ENCODE measurements at places on chromosomes 5 and 9.

DNA sequence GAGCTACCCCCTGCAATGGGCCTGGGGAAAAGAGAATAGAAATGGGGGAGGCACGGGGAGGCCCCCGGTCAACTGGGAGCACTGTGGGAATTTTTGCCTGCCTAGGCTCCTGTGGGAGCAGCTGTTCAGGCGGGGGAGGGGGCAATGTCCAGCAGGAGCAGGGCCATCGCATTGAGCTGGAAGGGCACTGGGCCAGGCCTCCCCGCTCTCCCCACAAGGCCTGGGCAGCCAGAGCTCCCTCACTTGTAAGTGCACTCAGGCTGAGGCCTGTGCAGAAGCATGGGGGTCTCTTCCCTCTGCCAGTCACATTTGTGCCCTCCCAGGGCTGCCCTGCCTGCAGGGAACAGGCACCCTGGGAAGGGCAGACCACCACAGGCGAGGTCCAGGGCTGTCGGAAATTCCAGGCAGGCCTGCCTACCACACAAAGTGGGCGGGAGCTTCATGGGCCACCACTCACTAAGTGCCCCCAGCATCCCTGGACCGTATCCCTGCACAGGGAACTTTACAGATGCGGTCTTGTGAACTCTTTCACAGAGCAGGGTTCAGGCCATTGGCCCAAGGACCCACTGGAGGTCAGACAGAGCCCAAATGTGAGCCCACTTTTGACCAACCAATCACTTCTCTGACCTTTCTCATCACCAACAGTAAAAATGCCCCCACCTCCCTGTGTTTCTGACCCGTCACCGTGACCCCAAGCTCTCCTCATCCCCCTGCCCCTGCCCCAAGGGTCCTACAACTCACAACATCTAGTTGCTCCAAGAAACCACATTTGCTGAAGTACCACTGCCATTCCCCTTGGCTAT is 1.0 kb upstream of the CFAP157 start:
- no peak for DNase-seq

- no peak for DNase-seq
Observed at GRCh38 chr5:1124205-1125029, 12.6 kb upstream of the SLC12A7 start.

DNA sequence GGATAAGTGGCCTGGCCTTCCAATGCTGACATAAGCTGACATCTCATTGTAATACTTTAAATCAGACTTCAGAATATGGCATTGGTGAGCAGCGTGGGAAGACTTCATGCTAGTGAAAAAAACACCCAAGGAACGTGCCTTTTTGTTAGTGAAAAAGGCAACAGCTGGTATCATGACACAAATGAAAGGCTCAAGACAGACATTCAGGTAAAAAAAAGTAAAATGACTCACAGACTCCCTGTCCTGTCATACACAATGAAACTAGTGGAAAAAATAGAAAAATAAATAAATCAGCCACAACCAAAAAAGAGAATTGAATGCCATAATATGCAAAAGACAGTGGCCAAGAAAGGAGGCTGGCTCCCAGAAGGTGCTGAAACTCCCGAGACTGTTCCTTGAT is 24.4 kb upstream of the PPP1R2B start:
- DNase-seq, result no peak

DNA sequence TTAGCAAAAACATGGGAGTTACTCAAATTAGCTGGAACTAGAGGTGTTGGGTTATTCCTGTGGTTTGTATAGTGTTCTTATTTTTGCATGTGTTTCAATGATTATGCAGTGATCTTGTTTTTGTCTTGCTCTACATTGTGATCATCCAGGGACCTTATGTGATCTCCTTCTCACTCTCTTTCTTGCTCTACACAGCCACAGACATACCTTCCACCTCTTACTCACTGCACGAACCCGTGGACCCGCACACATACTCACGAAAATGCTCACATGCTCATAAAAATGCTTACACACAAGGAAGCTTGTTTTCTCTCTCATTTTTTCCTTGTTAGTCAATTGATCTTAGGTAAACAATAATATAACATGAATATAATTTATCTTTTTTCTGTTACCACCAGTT is 187.1 kb downstream of the KDM4C start:
- DNase-seq, result peak; percentile 61

DNA sequence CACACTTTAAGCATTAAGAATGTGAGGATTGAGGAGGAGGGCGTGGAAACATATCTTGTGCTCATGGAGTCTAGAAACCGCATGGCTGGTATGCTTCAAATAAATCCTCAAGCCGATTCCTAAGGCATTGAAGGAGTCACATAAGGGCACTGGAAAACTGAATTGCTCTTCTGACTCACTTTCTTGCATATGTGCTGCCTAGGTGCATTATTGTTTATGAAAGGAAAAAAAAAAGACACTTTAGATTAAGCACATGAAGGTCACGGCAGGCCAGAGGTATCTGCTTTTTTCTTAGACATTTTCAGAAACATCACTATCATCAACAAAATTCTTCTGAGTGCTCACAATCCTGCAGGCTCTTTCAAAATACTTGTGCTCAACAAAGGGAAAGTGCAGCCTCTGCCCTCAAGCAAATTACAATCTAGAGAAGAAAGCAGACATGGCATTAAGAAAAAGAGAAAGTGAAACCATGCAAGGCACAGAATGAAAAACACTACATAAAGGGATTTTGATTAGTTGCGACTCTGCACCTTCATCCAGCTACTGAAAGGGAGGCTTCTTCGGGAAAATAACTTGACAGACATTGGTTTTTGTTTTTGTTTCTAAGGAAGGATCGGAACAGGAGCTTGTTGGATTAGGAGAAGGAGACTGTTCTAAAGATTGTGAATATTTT is 2117.6 kb downstream of the MAT2B start:
- DNase-seq, result no peak

DNA sequence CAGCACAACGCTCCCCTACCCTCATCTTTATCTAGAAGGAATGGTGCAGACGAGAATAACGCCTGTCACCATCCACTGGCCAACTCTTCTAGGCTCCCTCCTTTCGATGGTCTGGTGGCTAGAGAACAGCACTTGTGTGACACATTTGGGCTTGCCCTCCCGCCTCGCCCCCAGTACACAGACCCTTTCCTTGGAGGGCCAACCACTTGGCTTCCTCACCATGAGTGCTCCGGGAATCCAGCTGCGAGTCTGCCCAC is 1.4 kb downstream of the GNAQ start:
- peak; percentile 76 for DNase-seq

GRCh38 chr9:20559231-20559890 is 62.9 kb downstream of the MLLT3 start:
- DNase-seq, result no peak

GRCh38 chr5:158837908-158838307 is 261.8 kb downstream of the EBF1 start:
- no peak for DNase-seq

DNA sequence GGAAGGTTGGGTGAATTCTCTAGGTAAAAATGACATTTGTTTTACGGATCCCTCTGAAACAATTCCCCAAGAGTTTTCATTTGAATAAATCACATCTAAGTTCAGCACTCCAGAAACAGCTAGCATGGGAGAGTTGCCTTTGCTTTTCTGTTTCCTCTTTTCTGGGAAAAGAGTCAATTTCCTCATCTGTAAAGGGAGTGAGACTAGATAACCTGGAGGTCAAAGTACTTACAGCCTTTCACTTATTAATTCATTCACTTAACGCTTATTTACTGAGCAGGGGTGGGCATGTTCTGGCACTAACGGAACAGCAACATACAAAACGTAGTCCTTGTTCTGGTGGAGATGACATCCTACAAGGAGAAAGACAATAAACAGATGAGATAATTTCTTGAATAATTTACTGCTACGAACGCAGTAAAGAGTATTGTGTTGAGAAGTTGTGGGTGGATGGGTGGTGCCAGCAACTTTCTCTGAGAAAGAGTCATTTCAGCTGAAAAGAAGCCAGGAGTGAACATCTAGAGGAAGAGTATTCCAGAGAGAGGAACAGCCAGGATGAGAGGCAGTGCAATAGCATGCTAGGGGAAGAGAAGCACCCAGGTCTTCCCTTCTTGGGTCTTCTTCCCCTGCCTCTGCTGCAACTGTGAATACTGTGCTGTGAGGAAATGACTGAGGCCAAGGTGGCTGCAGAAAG is 335.6 kb downstream of the ZSWIM6 start:
- DNase-seq, result no peak

DNA sequence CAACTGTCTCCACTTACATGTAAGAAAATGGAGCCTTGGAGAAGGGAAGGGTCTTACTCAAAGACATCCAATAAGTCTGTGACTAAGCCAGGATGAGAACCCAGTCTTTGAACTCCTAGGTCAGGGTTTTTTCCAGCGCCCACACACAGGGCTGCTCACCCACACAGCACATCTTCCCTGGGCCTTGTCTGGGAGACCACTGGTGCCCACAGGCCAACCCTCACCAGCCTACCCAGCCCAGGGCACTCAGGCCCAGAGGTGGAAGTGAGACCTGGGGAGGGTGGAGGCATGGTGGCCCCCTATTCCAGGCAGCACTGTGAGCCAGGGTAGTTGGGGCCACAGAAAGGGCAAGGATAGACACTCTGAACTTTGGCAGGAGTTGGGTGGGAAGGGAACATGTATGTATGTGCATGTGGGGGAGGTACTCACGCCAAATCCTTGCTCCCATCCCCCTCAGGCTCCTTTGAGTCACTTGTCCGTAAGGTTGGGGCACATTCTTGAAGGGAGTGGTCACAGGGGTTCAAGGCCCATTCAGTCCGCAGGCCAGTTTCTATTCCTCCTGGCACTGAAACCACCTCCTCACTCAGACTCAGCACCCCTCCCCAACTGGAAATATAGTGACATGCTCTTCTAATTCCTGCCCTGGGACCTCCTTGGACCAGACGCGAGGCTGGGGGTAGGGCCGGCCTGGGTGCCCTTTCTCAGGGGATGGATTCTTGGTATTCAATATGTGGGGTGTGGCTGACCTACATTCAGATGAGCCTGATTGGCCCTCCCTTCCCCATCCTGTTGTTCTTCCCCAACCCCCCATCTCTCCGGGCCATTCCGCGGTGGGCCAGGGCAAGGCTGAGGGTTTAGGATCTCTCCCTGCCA is 2.9 kb upstream of the SLC4A9 start:
- DNase-seq, result no peak

GRCh38 chr5:55051357-55051756 is 27.3 kb downstream of the GZMK start:
- no peak for DNase-seq

GRCh38 chr5:157362982-157363381 is 97.0 kb upstream of the NIPAL4 start:
- no peak for DNase-seq

GRCh38 chr5:92678640-92679039 is 902.4 kb downstream of the NR2F1-AS1 start:
- peak; percentile 55 for DNase-seq

DNA sequence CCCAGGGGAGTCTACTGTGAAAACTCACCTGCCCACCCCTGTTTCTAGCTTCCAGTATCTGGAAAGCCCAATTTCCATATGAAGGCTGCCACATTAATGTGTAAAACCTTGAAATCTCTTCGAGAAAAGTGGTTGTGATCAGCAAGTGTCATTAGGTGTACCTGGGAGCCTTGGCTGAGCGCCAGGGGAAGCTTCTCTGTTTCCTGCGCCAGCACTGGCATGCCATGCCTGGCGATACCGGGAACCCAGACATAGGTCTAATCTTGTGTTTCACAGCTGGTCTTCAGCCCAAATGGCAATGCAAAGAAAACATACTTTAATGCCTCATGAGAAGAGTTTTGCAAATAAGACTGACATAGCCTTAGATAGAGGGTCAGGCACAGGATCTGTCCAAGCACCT is 101.6 kb downstream of the TENT4A start:
- DNase-seq, result no peak

DNA sequence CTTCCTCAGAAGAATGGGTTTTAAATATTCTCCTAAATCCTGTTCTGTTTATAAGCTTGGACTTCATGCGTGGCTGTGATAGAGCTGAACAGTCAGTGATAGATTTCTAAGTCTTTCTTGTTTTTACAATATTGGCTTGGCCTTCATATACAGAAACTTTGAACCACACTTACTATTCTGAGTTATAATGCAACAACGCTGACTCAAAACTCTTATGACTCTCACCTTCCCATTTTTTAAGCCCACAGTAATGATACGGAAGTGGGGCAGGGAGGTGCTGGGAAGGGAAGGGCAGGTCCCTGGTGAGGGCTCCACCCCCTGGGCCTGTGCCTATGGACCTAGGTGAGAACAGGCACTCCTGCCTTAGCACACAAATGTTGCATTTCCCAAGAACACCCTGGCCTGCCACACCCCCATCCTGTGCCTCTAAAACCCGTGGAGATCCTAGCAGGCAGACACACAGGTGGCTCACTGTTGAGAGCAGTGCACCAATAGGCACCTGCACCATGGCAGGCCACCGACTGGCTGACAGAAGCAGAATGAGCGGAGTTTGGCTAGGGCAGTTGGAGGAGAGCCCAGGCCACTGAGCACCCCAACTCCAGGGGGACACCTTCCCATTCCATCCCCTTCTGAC is 376.7 kb downstream of the GABRG2 start:
- DNase-seq, result no peak

DNA sequence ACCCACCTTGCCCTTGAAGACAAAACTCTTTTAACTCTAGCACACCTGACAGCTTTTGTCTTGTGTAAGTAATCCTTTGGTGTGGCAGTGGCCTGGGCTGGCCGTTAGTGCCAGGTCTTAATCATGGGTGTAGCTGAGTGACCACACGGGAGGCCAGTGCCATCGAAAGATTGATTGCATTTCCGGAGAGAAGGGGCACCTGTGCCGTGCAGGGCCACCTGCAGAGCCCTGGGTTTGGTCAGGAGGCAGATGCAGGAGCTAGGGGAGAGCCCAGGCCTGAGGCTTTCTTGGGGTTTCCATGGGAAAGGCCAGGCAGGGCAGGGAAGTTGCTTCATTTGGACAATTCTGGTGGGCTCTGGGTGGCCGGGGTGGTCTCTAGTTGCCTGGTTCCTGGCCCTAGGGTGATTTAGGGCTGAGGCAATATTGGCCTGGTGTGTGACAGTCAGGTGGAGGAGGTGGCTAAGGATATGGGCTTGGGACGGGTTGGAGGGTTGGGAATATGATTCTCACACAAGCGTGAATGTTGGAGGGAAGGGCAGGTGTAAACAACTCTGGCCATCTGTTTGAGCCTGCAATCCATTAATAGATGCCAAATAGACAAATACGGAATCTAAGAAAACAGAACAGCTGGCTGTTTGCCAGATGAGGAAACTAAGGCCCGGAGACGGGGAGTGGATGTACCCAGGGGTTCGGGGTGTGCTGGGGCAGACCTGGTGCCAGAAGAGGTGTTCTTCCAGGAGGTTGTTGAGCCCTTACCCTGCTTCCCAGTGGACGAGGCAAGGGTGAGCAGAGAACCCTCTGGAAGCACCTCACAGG is 4.6 kb downstream of the DBH start:
- peak; percentile 63 for DNase-seq

DNA sequence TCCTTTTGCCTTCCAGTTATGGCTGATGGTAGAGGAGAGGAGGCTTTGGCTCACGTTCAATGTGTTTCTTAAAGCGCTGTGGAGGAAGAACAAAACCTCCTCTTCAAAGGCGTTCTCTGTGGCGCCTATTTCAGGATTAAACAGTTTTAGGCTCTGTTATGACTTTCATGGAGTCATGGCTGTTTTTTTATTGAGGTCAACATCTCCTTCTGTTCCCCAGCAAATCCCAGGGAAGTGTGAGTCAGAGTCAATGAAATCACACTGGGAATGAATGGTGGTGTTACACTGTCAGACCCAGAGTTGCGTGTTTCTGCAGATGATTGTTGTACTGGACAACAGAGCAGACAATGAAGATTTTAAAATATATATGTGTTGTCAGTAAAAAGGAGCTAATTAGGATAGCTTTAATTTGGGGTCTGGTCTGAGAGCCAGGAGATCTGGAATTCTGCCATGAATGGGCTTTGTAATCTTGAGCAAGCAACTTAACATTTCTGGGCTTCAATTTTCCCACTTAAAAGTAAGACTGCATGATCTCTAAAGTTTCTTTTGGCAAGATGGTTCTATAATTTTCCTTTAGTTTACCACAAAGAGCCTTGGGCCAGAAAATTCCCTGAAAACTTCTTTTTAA is 240.7 kb downstream of the CSNK1G3 start:
- DNase-seq, result no peak

Data from cerebellar cortex (tissue), 1 donor.